ENCODE measurements at places on chromosomes 4 and X. TPM values are rescaled to one million over a fixed set of nuclear protein-coding genes. Genes with fewer than 3 reads are reported as not detected.

GRCh38 chr4:179747218-179747910, 2305.1 kb upstream of the AGA start:
- H3K27ac ChIP-seq = no peak overlapping the region
- H3K4me1 ChIP-seq = no peaks in the 10 kb centered on the region
- H3K4me3 ChIP-seq = no peak overlapping the region
- DNase-seq = no peak
- no peaks in the 10 kb centered on the region for H3K27me3 ChIP-seq
- H3K36me3 ChIP-seq = no peaks in the 10 kb centered on the region

DNA sequence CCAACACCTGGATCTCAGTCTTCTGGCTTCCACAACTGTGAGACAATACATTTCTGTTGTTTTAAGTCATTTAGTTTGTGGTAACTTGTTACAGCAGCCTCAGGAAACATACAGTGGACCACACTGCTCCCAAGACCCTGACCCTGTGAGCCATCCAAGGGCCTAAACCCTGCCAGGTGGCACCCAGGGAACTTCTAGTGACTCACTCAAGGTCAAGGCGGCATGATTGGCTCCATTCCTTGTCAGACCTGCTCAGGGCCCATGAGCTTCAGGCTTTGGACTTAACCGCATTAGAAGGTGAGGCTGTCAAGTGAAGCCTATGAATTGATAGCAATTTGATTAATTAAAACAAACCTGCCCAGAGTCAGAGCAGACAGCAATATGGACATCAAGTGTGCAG, 165.7 kb upstream of the MAMLD1 start:
- H3K4me3 ChIP-seq = no peak overlapping the region
- no peak overlapping the region for H3K27ac ChIP-seq
- DNase-seq = no peak

DNA sequence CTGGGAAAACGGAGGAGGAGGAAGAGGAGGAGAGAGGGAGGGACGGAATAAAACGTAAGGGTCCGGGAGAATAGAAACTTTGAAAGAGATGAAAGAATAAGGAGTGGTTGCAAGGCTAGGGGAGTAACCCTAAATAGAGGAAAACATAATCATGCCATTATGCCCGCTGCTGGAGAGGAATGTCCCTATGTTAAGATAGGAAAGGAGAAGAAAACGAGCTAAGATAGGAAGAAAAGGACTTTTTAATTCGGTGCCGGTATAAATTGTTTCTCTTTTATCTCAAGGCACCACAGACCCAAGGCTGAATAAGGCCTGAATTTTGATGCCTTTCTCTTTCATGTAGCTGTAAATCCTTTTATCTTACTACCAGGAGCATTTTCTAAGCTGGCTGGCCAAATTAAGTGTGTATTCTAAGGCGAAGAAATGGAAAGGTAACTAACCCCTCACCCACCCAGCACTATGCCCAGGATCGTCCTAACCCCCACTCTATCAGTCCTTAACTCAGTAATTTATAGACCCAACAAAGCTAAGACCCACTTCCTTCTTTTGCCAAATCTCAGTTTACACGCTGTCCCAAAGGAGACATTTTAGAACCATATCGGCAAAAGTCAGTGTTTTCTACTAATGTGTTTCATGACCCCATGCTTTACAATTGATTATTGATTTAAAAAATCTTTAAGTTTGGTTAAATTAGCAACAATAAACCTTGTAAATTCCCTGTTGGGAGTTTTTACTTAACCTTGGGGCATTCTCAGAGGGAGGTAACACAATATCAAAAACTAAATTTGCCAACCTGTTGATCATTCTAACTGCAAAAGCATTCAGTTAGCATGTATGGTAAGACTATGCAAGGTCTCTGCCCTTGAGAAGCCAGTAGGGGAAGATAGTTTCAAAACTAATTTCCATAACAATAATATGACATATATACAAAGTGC, 1.1 kb upstream of the CUL4B start:
- peak overlapping the region; percentile 98 for H3K27ac ChIP-seq
- H3K27me3 ChIP-seq = no peaks in the 10 kb centered on the region
- H3K4me1 ChIP-seq = no peaks in the 10 kb centered on the region
- no peak for DNase-seq
- peak overlapping the region; percentile 70 for H3K4me3 ChIP-seq

DNA sequence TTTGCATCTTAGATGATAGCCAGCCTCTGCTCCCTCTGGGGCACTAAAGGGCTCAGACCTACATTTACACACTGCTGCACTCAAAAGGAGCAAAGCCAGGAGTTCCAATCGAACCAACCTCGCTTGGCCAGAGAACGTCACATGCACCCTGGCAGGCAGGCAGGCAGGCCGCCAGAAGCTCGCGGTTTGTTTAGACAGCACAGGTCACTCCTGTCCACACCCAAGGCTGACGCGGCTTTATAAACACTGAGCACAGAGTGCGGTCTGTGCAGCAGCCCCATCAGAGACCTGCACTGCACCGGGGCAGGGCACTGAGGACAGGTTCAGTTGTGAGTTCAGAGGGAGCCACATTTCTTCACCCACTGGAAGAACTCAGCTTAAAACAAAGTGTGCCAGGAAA, 143.9 kb downstream of the BCOR start:
- DNase-seq = no peak
- peaks cover 22% of the 10 kb centered on the region for H3K4me1 ChIP-seq
- H3K27ac ChIP-seq = peak overlapping the region; percentile 3

DNA sequence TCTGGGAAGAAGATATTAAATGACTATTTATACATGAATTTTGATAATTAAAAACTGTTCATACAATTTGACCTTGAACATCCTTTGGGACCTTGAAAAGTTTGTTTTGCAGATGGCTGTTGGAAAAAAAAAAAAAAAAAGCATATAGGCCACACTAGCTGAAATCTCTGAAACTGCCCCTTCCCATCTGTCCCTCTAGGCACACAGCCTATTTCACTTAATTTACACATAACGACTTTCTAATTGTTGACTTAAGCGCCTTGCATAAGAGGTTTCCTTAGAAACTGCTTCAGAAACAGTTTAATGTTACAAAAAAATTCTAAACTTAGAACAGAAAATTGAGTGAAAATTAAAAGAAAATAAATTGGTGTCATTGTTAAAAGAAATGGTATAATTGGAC, 131.0 kb downstream of the COX18 start:
- H3K4me3 ChIP-seq = no peak overlapping the region
- DNase-seq = no peak
- no peak overlapping the region for H3K27ac ChIP-seq

DNA sequence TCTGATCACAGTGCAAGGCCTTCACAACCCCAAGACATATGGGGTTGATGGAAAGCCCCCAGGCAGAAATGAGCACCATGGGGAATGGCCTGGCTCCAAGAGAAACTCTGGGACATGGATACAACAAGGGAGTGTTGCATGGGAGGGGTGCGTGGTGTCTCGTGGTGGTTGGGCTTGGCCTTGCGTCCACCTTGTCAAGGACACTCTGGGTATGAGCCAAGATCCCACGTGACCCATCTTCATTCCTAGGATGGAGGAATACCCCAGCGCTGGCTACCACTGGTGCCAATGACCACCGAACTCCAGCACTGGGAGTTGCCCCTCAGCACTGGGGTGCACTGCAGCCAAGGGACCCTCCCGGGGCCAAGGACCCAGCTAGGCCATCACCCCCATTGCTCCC, 267.5 kb upstream of the AGTR2 start:
- H3K4me3 ChIP-seq = no peak overlapping the region
- no peaks in the 10 kb centered on the region for H3K27me3 ChIP-seq
- DNase-seq = no peak

DNA sequence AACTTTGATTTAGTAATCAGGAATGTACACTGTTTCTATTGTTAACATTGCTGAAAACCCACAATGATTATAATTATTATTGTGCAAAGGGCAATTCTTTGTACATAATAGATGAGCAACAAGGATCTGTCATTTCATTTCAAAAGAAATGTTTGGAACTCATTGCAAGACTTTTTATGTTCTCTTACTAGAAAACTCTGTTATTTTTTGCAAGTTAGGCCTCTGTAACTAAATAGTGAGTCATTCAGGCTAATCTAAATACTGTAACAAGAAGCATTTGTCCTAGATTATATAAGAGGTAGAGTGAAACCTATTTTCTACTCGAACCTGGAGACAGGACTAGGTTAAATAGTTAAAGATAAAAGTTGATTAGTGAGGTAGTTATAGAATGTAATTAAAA, 93.2 kb upstream of the FAM47B start:
- no peaks in the 10 kb centered on the region for H3K27me3 ChIP-seq
- DNase-seq = no peak
- no peak overlapping the region for H3K4me3 ChIP-seq
- no peaks in the 10 kb centered on the region for H3K4me1 ChIP-seq
- H3K36me3 ChIP-seq = no peaks in the 10 kb centered on the region
- no peak overlapping the region for H3K27ac ChIP-seq

GRCh38 chr4:132240081-132240480, 909.0 kb upstream of the PCDH10 start:
- DNase-seq = no peak
- no peaks in the 10 kb centered on the region for H3K27me3 ChIP-seq
- no peaks in the 10 kb centered on the region for H3K4me1 ChIP-seq
- no peaks in the 10 kb centered on the region for H3K36me3 ChIP-seq
- no peak overlapping the region for H3K4me3 ChIP-seq

DNA sequence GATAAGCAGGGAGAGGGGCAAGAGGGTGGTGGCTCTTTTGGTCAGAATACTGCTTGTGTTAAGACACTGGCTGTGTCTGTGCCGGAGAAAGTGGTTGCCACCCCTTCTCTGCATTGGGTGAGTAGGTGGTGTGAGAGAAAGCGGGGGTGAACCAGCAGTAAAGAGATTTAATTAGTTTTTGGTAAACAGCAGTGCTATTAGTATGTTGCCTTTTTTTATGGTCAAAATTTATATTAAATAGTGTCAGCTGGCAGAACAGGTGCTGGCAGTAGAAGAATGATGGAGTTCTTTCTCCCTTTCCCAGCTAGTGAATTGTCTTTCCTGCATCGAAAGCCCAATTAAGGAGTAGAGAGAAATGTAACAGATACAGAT, 181.6 kb downstream of the LARP7 start:
- DNase-seq = no peak
- H3K4me1 ChIP-seq = peaks cover 13% of the 10 kb centered on the region
- H3K27me3 ChIP-seq = no peaks in the 10 kb centered on the region
- no peak overlapping the region for H3K27ac ChIP-seq
- H3K36me3 ChIP-seq = no peaks in the 10 kb centered on the region

DNA sequence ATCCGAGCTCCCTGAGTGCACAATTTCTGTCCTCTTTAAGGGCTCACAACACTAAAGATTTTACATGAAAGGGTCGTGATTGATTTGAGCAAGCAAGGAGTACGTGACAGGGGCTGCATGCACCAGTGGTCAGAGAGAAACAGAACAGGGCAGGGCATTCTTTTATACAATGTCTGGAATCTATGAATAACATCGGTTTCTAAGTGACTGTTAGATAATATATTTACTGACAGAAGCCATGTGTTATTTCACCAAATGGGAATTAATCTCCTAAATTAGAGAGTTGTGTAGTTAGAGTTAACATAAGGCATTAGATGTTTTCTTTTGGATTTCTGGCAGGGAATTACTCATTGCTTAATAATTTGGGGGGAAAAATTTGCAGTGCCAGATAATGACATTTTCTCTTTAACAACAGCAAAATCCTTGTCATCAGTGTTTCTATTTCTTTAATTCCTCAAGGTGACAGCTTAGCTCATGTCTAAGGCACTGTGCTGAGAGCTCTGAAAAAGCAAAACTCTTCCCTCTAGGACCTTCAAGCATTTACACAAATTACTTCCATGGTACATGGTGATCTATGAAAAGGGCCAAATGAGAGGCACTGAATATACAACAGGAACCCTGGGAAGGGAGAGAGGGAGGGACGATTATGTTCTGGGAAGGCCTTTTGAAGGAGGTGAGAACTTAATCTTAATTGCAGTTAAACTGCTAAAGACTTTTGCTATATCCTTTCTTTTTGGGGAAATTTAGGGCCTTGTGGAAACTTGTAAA, 145.0 kb downstream of the RTL3 start:
- H3K36me3 ChIP-seq = no peaks in the 10 kb centered on the region
- no peak for DNase-seq
- no peaks in the 10 kb centered on the region for H3K4me1 ChIP-seq

DNA sequence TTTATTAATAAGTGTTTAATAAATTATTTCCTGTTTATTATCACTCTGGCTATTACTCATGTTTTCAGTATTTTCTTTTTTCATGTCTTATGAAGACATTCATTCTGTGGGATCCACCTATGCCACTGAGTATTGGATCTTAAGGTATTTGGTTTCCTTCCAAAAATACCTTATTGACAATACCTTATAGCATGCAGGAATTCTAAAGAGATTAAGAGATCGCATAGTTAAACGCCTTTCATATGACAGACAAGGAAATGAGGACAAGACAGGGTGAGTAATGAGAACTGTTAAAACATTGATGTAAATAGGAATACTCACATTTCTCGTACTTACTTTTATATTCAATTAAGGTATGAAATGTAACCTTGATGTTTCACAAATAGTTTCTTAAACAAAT, 38.2 kb upstream of the TMPRSS11B start:
- no peak overlapping the region for H3K4me3 ChIP-seq
- no peaks in the 10 kb centered on the region for H3K27me3 ChIP-seq
- peaks cover 18% of the 10 kb centered on the region for H3K4me1 ChIP-seq
- DNase-seq = no peak
- peak overlapping the region; percentile 34 for H3K27ac ChIP-seq
- H3K36me3 ChIP-seq = no peaks in the 10 kb centered on the region

- no peaks in the 10 kb centered on the region for H3K4me1 ChIP-seq
- H3K4me3 ChIP-seq = no peak overlapping the region
- no peaks in the 10 kb centered on the region for H3K36me3 ChIP-seq
- DNase-seq = no peak
Observed at GRCh38 chrX:7586126-7586525, 256.8 kb upstream of the VCX start.

GRCh38 chrX:110180928-110181310, 137.0 kb downstream of the AMMECR1 start:
- H3K4me1 ChIP-seq = peaks cover 26% of the 10 kb centered on the region
- H3K36me3 ChIP-seq = no peaks in the 10 kb centered on the region
- H3K4me3 ChIP-seq = no peak overlapping the region
- no peak for DNase-seq
- no peaks in the 10 kb centered on the region for H3K27me3 ChIP-seq

- H3K36me3 ChIP-seq = no peaks in the 10 kb centered on the region
- DNase-seq = no peak
- no peaks in the 10 kb centered on the region for H3K27me3 ChIP-seq
- no peaks in the 10 kb centered on the region for H3K4me1 ChIP-seq
- H3K27ac ChIP-seq = no peak overlapping the region
Observed at GRCh38 chrX:6363188-6363587, 134.5 kb upstream of the NLGN4X start.

Gene RBM46
- total RNA-seq = not detected

Gene MAGIX
- total RNA-seq = 9.8 TPM

Gene VCX3A
- total RNA-seq = not detected

Gene ZNF674
- total RNA-seq = 2.8 TPM

Gene FATE1
- not detected for total RNA-seq
